ENCODE measurements at places on chromosomes 16 and 17.
A peak's percentile ranks its signal among the peaks of the same experiment; 100 is the strongest.

DNA sequence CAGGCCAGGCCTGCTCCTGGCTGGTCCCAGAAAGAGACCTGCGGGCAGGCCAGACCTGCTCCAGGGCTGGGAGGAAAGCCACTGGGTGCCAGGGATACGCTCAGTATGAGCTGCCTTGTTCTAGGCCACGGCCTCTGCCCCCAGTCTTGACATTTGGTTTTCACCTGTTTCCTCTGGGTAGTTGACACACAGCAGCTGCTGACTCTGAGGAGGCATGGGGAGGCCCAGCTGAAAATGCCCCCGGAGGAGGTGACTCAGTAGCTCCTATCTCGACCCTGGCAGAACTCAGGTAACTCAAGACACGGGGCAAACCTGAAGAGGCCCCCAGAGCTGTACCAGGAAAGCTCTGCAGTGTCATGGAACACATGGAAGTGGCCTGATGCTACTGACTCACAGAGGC, 13.9 kb upstream of the ADGRG1 start:
- DNase-seq: no peak

DNA sequence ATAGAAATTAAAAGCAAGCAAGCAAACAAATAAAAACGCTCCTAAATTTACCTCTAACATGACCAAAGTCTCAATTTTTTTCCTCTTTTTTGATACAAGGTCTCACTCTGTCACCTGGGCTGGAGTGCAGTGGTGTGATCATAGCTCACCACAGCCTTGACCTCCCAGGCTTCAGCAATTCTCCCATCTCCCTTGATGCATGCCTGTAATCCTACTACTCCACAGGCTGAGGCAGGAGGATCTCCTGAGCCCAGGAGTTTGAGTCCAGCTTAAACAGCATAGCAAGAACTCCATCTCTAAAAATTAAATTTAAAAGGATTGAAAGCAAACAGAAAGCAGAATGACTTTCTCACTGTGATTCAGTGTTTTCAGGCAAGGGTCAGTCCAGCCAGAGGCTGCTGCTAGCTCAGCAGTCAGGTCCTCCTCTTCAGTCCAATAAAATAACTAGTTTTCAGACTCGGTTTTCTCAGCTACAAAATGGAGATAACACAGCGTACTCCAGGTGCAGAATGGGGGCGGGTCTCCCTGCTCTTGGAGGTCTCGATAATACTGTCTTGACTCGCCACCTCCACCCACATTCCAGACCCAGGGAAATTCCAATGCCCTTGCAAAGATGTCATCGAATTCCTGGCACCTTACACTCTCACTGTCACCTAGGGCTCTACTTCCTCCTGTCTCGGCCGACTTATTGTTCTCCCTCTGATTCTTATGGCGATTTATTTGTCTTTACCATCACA, 20.7 kb upstream of the MRTFB start:
- DNase-seq: no peak

DNA sequence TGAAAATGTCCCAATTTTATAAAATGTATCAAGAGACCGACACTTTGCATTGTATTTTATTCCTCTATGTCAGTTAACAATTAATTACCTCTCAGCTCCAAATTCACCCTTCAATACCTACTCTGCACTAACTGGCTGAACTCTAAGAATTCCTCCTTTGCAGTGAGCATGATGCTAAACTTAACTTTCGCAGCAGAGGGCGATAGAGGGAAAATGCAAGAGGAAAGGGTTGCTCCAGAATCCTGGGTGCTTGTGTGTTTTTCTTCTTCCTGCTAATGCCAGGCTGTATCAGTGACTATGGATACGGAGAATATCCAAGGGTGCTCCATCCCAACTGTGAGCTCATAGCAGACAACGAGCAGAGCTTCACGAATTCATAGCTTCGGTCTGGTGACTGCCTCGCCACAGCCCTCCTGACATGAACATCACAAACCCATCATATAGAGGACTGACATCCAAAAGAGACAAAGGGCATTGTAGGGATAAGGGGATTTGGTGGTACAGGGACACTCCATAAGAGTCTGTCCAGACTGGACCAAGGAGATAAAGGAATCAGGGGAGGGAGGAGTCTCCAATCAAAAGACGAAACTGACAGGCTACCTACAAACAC, 172.9 kb downstream of the STX8 start:
- DNase-seq: peak; percentile 13

DNA sequence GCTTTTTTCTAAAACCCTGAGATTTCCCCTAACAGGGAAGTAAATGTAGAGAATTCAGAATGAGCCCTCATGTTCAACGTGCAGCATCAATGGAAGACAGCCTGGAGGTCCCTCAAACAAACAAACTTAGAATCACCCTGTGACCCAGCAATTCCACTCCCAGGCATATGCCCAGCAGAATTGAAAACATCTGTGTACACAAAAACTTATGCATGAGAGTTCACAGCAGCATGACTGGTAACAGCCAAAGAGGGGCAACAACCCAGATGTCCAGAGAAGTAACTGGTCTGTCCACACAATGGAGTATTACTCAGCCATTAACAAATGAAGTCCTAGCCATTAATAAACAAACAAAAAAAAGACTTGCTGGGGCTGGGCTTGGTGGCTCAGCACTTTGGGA, 252.7 kb downstream of the PARN start:
- DNase-seq: no peak

GRCh38 chr17:70484496-70484895, 315.2 kb downstream of the KCNJ2 start:
- no peak for DNase-seq

DNA sequence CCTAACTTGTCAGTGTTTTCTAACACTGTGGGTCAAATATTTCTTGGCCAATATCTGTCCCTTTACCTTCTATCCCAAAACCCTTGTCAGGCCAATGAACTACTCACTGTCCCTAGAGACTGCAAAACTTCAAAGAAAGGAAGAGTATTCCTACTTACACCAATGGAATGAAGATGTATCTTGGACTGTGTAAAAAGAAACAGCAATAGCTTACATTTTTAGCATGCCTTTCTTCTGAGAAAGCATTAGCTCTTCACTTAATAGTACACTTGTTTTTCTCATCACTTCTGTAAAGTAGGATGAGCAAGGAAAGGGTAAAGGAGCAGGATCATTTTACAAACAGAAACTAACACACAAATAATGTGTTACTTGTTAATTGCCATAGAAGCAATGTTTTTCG, 73.9 kb downstream of the STH start:
- DNase-seq: no peak

DNA sequence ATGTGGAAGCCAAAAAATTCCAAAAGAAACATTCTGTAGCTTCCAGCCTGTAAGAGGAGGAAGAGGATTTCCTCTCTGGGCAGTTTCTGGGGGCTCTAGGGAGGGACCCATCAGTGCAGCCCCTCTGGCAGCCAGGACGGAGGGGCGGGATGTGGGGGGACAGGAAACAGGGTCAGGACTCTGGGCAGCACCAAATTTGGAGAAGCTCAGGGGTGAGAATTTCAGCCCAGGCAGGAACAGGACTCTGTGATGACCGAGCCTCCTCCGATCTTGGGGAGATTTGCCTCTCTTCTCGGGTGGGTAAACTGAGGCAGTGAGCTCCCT, 18.4 kb upstream of the CIBAR2 start:
- DNase-seq: no peak

DNA sequence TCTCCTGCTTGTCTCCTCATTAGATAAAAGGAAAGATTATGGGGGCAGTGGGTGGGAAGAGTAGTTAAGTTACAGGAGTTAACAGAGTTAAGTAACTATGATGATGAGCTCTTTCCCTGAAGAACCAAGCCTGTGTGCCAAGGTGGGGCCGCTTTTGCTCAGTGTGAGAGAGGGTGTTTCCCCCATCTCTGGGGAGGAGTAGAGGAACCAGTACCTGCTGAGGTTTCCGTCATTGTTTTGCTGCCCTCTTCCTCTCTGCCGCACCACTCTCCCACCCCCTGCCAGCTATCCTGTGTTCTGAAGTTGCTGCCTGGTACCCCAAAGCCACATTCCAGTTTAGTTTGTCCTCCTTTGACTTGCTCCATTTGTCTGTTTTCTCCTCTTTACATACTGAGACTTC, 20.8 kb upstream of the KRT10 start:
- no peak for DNase-seq

- no peak for DNase-seq
Observed at GRCh38 chr16:14347706-14348105, 276.6 kb downstream of the MRTFB start.

GRCh38 chr17:12492450-12492849, 173.2 kb upstream of the MYOCD start:
- DNase-seq: no peak

GRCh38 chr17:14784997-14785696, 480.0 kb downstream of the PMP22 start:
- DNase-seq: peak; percentile 25

- DNase-seq: no peak
Observed at GRCh38 chr17:80352991-80353665, 61.8 kb upstream of the ENDOV start.

Measured in activated CD4-positive, alpha-beta T cell treated with anti-CD3 and anti-CD28 coated beads, Interleukin-2, amount 50 U/mL, for 1 hour (primary cell).